ENCODE measurements at places on chromosomes 6 and 20. TPM values are rescaled to one million over a fixed set of nuclear protein-coding genes. Genes with fewer than 3 reads are reported as not detected.

GRCh38 chr6:120473804-120474203 is 860.5 kb downstream of the TBC1D32 start:
- H3K4me1 ChIP-seq = no peaks in the 10 kb centered on the region
- H3K36me3 ChIP-seq = no peaks in the 10 kb centered on the region
- no peak overlapping the region for H3K27ac ChIP-seq
- no peak overlapping the region for H3K4me3 ChIP-seq
- no peak for DNase-seq
- no peaks in the 10 kb centered on the region for H3K27me3 ChIP-seq

GRCh38 chr20:63554361-63555278 is 661 bp downstream of the FNDC11 start:
- H3K4me3 ChIP-seq = no peak overlapping the region
- H3K27me3 ChIP-seq = no peaks in the 10 kb centered on the region
- no peak overlapping the region for H3K27ac ChIP-seq
- no peak for DNase-seq

GRCh38 chr20:17936286-17936760 is 32.3 kb downstream of the SNX5 start:
- no peak overlapping the region for H3K4me3 ChIP-seq
- H3K36me3 ChIP-seq = peaks cover 10% of the 10 kb centered on the region
- H3K27ac ChIP-seq = peak overlapping the region; percentile 49
- H3K4me1 ChIP-seq = no peaks in the 10 kb centered on the region
- DNase-seq = no peak

- H3K27ac ChIP-seq = no peak overlapping the region
- no peaks in the 10 kb centered on the region for H3K4me1 ChIP-seq
- no peaks in the 10 kb centered on the region for H3K36me3 ChIP-seq
- H3K4me3 ChIP-seq = no peak overlapping the region
- no peaks in the 10 kb centered on the region for H3K27me3 ChIP-seq
These were observed 182.8 kb downstream of the ZDHHC14 start for GRCh38 chr6:157563611-157564284.

- DNase-seq = no peak
- H3K4me1 ChIP-seq = no peaks in the 10 kb centered on the region
- no peak overlapping the region for H3K4me3 ChIP-seq
- H3K36me3 ChIP-seq = no peaks in the 10 kb centered on the region
These were observed 283.0 kb upstream of the MARCKS start for GRCh38 chr6:113574147-113574546.

DNA sequence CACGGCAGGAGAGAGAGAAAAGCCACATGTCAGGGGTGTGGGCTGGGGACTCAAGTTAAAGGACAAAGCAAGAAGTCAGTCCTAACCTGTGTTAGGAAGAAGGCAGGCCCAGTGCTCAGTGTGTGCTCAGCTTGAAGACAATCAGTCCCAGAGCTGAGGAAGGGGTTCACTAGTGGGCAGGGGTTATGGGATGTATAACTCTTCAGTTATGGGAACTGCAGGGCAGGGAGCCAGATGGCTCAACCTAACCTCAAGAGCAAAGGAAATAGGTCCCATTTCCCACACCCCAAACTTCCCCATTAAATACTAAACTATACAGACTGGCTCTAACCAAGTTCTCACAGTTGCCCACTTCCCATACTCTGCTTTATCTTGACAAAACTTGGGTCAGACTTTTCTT is 7.4 kb upstream of the SSTR4 start:
- no peaks in the 10 kb centered on the region for H3K36me3 ChIP-seq
- no peak overlapping the region for H3K4me3 ChIP-seq
- H3K27me3 ChIP-seq = no peaks in the 10 kb centered on the region
- no peak for DNase-seq
- no peaks in the 10 kb centered on the region for H3K4me1 ChIP-seq
- H3K27ac ChIP-seq = no peak overlapping the region

DNA sequence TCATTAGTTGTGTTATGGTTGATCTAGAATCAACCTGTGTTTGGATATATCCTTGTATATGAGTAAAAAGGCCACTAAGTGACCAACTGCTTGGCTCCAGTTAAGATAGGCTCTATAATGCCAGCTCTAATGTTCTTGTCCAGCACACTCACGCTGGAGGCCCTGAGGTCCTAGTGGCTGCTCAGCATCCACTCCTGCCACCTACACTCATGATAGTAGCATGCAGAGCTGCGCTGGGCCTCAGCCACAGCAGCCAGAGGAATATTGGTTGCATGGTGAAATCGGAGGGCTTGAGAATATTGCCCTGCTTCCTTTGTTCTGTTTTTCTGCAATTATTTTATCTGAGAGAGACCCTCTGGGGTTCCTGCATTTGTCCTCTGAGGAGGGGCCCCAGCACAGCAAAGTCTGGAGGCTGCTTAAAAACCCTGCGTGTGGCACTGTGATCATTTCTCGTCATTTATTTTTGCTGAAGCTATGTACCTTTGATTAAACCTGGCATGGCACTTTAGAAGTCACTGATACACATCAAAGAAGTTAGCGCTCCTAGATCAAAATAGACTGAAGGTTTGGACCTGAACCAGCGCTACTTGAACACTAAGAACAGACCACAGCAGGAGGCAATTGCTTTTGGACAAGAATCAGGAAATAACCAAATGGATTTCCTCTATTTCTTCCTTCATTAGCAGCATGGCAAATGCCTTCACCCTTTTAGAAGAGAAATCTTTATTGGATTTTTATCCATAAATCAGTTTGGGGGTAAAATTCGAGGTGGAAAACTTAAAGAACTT is 398.4 kb upstream of the ID4 start:
- no peaks in the 10 kb centered on the region for H3K4me1 ChIP-seq
- H3K4me3 ChIP-seq = no peak overlapping the region
- no peak for DNase-seq
- H3K27ac ChIP-seq = no peak overlapping the region

DNA sequence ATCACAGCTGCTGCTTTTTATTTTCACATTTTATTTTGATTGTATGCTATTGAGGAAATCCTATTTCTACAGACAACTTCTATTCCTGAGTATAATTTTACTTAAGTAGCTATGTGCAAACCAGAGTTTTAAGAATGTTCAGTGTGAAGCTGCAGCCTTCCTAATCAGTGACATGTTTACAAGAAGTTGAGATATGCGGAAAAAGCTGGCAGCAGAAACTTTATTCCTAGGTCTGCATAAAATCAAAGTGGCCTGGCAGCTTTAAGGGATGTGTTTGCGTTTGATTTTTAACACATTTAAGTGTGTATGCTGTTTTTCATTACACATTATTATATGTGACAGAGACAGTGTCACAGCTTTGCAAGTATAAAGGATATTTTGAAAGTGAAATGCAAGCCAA is 26.3 kb downstream of the MAPK14 start:
- H3K4me1 ChIP-seq = peaks cover 44% of the 10 kb centered on the region
- H3K36me3 ChIP-seq = no peaks in the 10 kb centered on the region
- H3K27me3 ChIP-seq = no peaks in the 10 kb centered on the region

ADAT2 gene
- 2.2 TPM for total RNA-seq

TMEM170B gene
- total RNA-seq = 3.6 TPM

WFDC2 gene
- total RNA-seq = 12.4 TPM

COL11A2 gene
- 1.5 TPM for total RNA-seq

HSPA12B gene
- 13.4 TPM for total RNA-seq

WFDC10A gene
- not detected for total RNA-seq

BPIFB4 gene
- total RNA-seq = not detected

PRR18 gene
- not detected for total RNA-seq

LAMA2 gene
- 150 TPM for total RNA-seq
